NCI-H1694 treated with DMSO at 0.1 percent for 48 hours (cell line): ENCODE measurements at places on chromosomes 11 and 22.

GRCh38 chr22:46462726-46463371 lies 74.6 kb downstream of the CELSR1 start:
- no peak for DNase-seq

- DNase-seq: no peak
Measured at GRCh38 chr11:12130180-12130980, 20.0 kb downstream of the MICAL2 start.

DNA sequence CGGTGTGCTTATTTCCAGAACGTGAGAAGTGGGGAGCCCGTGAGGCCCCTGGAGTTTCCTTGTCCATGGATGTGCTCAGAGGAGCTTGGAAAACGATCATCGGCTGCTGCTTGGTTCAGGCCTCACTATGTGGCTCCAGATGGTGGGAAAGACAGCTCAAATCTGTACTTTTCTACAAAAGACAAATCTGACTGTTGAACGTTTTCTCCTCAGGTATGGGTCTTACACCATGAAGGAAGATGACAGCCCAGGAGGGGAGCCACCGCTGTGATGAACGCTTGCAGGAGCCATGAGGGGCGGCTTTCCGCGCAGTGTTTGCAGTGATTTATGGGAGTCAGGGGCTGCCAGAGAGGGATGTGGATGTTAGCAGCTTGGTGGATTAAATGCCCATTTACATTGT lies 109.4 kb upstream of the E2F8 start:
- no peak for DNase-seq

DNA sequence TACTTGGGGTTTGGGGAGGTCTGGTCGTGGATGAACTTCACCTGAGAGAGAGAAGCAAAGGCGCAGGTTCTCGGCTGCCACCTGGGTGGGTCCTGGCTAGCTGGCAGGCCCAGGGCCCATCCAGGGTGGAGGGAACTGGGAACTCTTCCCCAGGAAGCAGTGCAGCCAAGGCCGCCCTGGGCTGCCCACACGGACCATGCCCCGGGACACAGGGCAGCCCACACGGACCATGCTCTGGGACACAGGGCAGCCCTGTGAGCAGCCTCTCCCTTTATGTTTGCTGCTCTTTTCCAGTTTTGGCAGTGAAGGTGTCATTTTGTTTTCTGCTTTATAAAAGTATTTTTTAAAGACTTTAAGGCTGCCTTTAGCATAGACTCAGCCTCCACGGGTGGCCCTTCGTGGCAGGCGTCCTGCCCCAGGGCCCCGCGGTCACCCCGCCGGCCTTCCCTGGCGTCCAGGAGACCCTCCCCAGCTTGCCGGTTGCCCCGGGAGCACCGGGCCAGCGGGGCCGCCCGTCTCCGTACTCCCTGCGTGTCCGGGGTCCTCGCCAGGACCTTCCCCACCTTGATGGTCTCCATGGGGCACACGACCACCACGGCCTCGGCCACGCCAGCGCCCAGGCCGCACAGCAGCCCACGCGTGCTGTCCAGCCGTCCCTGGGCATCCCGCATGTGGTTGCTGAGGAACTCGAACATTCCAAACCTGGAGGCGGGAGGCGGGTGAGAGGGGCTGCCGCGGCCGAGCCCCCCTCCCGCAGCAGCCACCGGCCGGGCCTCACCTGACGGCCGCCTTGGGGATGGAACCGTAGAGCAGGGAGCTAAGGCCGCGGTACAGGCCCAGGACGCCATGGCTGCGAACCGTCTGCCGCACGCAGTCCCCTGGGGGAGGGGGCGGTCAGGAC lies 1.1 kb downstream of the SLC25A1 start:
- DNase-seq: no peak

DNA sequence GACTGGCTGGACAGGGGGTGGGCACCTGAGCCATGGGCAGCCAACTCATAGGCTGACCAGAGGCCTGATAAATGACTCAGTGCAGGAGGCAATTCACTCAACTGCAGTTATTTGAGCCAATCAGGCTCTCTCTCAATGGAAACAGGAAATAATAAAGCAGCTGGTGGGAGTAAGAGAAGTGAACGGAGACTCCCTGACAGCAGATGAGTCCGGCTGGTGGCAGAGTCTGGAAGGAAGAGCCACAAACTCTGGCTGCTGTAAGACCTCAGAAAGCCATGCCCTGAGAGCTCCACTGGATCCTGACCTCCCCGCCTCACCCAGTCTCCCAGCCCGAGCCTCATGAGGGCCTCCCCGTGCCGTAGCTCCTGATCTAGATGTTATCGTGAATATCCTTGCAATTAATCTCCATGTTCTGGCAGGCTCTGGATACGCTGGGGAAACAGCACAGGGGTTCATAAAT lies 69.8 kb downstream of the TRIM29 start:
- DNase-seq: no peak

DNA sequence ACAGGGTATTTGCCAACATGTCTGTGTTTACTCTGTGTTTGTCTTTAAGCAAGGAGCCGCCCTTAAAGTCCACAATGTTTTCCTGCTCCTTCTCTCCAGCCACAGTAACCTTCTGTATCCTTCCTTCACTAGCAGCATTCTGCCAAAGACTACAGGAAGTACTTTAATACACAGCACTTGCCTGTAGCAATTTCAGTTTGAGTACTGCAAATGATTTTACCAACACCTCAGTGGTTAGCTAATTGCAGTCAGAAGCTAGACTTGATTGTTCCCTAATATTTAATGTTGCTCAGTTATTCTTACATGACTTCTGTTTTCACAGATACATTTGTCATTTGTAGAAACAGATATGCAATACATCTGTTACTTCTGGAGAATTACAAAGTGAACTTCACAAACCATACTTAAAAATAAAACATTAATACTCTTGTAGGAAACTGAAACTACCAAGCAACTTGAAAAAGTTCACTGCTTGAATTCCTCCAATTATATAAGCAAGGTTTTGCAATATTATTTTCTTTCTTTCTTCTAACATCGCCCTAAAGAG lies 69.1 kb downstream of the FCHSD2 start:
- DNase-seq: no peak

DNA sequence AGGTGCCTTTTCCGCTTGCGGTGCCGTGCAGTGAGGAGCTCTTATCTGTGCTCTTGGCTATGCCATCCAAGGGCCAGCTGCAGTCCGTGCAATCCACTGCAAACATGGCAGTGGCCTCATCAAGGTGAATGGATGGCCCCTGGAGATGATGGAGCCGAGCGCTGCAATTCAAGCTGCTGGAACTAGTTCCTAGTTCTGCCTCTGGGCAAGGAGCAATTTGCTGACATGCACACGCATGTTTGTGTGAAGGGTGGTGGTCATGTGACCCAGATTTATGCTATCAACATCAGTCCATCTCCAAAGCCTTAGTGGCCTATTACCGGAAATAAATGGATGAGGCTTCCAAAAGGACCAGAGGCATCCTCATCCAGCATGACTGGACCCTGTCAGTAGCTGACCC lies 3.1 kb upstream of the EHD1 start:
- no peak for DNase-seq

DNA sequence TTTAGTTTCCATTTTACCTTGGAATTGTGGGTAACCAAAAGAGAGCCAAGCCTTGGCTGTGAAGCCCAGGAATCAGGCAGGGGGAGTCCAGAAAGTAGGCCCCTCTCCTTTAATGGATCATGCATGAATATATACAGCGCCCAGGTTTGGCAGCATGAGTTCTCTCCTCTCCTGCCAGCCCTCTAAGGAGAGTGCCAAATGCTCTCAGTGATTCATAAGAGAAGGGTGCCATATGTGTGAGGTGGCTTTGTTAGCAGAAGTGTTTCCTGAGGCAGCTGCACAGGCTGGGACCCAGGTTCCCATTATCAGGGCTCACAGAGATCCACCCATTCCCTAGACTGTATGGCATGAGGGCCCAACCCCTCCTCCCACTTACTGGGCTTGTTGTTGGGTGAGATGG lies 52.3 kb upstream of the SCUBE2 start:
- DNase-seq: no peak

DNA sequence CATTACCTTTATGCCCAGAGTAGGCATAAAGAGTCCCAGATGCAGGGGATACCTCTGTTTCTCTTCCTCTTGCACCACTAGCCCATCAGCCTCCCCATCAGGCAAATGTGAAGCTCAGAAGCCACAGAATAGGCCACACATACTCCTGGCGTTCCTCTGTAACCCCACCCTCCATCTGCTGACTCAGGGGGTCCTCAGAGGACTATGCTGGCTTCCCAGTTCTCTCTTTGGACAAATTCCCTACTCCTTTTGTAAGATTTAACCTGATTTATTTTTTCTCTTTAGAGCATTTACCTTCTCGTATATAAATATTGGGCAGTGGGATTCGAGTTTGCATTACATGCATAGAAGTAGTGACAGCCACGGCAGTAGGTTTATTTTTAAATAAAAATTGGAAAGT lies 262.3 kb upstream of the CADM1 start:
- no peak for DNase-seq

DNA sequence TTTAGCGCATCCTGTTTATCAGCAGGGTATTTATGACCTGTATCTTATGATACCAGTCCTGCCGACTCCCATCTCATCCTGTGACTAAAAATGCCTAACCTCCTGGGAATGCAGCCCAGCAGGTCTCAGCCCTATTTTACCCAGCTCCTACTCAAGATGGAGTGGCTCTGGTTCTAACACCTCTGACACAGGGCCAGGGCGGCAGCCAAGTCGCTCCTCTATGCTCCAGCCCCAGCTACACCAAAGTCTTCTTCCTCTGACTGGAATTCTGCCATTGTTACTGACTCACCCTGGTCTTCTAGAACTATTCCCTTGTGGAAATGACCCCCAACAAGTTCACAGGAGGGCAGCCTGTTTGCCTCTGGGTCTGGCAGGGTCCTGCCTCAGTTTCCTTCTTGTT lies 7.9 kb upstream of the C1QTNF6 start:
- no peak for DNase-seq

- no peak for DNase-seq
Measured at GRCh38 chr22:38213319-38213989, 11.7 kb downstream of the MAFF start.

GRCh38 chr22:43852573-43853327 lies 9.6 kb downstream of the SULT4A1 start:
- no peak for DNase-seq
